HepG2 (cell line): ENCODE measurements at places on chromosomes 5 and 9.

DNA sequence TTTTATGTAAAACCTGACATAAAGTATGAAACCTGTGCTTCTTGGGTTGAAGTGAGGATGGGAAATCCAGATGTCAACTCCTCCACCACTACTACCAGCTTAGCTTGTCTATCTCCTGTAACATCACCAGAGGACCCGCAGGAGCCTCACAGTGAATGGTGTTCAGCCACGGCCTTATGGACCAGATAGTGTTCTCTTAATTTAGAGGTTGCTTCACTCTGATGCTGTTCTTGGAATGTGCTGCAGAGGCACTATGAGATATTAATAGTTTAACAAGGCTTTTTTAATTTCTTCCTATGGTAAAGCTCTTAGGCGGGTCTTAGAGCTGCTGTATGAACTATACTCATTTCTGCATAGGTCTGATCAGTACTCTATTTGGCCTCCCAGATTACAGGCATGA is 27.9 kb downstream of the NFX1 start:
- DNase-seq, result no peak

GRCh38 chr9:136666372-136667213 is 3.9 kb downstream of the EGFL7 start:
- DNase-seq, result no peak

GRCh38 chr5:420632-421286 is 22.2 kb upstream of the EXOC3 start:
- DNase-seq, result no peak

GRCh38 chr9:97365634-97366033 is 46.3 kb upstream of the TDRD7 start:
- no peak for DNase-seq

DNA sequence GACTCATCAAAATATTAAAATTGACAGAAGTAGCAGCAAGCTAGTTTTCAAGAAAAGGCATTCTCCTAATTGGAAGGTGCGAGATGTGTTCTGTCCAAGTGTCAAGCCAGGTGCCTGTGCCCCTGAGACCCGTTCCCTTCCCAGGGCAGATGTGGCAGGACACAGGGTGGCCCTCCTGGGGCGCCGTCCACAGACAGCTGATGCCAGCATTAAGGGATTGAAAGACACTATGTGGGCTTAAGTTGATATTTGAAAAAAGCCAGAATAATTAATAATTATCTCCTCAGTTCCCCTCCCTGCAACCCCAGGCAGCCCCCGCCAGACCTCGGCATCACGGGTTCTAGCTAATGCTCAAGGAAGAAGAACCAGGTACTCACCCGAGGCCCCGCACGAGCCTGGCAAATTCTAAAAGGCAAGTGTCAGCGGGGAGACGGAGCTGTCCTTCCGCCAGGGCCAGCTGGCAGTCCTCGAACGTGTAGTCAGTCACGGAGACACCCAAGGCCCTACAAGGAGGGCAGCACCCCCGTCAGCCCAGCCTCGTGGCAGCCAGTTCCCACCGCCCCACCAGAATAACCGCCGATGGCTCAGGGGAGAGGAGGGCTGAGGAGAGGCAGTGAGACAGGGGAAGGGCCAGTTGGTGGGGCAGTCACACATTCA is 29.1 kb upstream of the SLC6A3 start:
- no peak for DNase-seq

DNA sequence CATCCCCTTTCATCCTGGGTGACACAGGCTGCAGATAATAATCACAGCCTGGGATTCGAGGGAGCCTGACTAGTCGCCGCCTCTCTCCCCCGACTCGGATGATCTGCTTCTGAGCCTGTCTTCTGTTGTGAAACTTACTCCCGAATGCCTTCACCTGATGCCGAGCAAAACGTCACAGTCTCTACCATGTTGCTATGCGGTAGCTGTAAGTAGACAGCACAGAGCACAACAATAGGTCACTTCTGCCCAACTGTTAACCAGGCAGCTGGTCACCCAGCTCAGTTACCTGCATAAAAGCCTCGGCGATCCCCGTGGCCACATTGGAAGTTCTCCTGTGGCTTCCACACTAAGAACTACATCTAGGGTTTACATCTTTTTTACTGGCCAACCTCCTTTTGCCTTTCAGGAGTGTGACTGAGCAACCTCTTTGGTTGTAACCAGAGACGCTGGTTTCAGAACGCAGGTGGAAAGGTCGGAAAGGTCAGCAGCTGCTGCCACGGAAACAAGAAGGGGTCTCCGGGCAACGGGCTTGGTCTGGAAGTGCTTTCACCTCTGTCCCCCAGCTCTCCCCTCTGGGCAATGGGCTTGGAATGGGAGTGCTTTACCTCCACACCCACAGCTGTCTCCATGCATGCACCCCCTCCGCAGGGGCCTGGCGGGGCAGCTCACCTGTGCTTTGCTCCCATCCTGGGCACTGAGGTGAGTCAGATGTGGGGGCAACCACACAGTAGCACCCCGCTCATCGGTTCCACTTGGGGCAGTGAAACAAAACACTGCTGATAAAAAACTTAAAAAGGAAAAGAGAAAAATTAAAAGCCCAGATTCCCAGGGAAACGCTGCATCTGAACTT is 7.6 kb upstream of the PPP1R26 start:
- DNase-seq, result no peak

DNA sequence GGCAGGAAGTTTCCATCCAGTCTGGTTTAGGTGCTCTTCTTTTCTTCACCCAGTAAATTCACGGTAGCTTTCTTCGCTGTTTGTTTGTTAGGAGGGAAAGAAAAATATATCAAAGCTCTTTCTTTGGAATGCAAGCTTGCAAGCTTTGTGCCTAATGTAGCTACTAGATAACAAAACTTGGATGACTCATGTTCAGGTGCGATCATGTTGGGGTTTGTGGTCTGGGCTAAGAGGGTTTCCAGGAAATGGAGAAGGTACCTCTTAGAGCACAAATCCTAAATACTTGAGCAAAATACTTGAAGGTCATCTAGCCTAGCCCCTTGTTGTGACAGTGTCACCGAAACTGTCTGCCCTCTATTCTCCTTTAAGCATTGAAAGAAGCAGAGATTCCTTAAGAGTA is 17.7 kb downstream of the SRP19 start:
- DNase-seq, result no peak

GRCh38 chr9:127833555-127833954 is 20.9 kb downstream of the ENG start:
- DNase-seq, result no peak

- DNase-seq, result no peak
Measured at GRCh38 chr5:62732677-62733121, 154.1 kb downstream of the LRRC70 start.

DNA sequence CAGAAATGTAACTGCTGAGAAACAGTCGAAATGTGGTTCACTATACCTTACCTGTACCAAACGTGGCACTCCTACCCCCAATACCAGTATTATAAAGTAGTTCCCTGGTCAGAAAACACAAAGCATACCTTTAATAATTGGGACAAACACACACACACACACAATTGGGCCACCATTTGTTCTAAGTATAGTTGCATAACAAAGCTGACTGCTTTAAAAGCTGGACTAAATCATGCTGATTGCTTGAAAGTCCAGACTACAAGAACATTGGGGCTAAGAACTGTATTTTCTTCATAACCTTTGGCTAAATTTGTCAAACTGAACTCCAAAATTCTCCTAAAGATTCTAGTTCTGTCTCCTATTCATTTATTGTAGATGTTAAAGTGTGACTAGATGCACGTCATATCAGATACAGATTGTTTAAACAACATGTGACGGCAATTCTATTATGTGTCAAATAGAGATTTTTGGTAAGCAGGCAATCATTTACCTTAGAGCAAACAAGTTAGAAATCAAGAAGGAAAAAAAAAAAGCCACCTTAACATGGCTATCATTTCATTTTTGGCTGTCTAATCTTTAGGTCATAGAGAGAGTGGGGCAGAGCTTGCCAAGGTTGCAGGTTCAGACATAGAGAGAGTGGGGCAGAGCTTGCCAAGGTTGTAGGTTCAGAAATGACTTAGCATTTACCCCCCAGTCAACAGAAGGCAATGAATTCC is 265.1 kb downstream of the ARL15 start:
- peak; percentile 8 for DNase-seq

- no peak for DNase-seq
Measured at GRCh38 chr5:60522292-60522905, 177.6 kb downstream of the DEPDC1B start.

DNA sequence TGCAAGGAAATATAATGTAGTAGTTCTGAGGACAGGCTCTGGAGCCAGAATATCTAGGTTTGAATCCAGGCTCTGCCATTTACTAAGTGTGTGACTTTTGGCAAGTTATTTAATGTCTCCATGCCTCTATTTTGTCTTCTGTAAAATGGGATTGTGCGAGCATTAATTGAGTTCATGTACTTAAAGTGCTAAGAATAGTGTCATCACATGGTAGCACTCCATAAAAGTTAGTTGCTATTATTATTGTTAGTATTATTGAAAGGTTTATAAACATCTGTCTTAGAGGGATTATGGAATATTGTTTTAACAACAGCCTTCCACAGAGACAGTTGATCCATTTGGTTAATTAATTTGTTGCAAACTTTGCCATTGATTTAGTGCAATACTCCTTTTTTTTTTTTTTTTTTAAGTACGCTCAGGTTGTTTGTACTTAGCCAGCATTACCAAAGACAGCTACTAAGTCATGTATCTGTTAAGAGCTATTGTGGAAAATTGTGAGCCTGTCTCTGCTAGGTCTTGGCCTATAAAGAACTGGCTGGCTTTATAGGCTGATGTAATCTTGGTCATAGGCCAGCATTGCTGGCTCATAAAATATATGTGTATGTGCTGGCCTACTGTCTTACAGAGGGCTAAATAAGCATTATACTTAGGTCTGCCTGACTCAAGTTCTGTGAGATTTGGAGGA is 174.7 kb downstream of the WDR70 start:
- DNase-seq, result no peak

- no peak for DNase-seq
Measured at GRCh38 chr9:4784403-4784802, 8.3 kb upstream of the RCL1 start.
